Nasal cavity respiratory epithelium epithelial cell of viscerocranial mucosa (primary cell): ENCODE measurements at places on chromosomes 16 and 17. TPM values are rescaled to one million over a fixed set of nuclear protein-coding genes. Genes with fewer than 3 reads are reported as not detected.

AOC3 gene
- under 0.01 and 0.57 TPM in 2 replicates for total RNA-seq

TNFSF13 gene
- 2.6 and 3.8 TPM in 2 replicates for total RNA-seq

REXO5 gene
- total RNA-seq = 1.4 and 1.7 TPM in 2 replicates

SYT17 gene
- total RNA-seq = 0.34 and 3.3 TPM in 2 replicates

CD300A gene
- total RNA-seq = 0.07 TPM in 1 of 2 replicates, not detected in the other

TM4SF5 gene
- not detected in 2 replicates for total RNA-seq

TNFRSF13B gene
- total RNA-seq = not detected in 2 replicates

C16orf92 gene
- not detected in 2 replicates for total RNA-seq

UBALD2 gene
- 7.9 and 10.5 TPM in 2 replicates for total RNA-seq

RNF222 gene
- total RNA-seq = 0.14 and 1.4 TPM in 2 replicates

KCTD2 gene
- 8.5 and 13.8 TPM in 2 replicates for total RNA-seq

PYDC1 gene
- not detected in 2 replicates for total RNA-seq

WSCD1 gene
- under 0.01 TPM in 1 of 2 replicates, not detected in the other for total RNA-seq

CDC27 gene
- total RNA-seq = 86.2 and 93.0 TPM in 2 replicates

KRT20 gene
- not detected in 2 replicates for total RNA-seq
